NCI-H1930 (cell line): ENCODE measurements at places on chromosomes 5 and 9.

- no peak for DNase-seq
These were observed 69.9 kb upstream of the PLPP1 start for GRCh38 chr5:55604611-55605067.

- no peak for DNase-seq
These were observed 230.5 kb downstream of the ATPSCKMT start for GRCh38 chr5:10019236-10019635.

GRCh38 chr5:143514616-143515335 lies 111.3 kb upstream of the NR3C1 start:
- DNase-seq = no peak

DNA sequence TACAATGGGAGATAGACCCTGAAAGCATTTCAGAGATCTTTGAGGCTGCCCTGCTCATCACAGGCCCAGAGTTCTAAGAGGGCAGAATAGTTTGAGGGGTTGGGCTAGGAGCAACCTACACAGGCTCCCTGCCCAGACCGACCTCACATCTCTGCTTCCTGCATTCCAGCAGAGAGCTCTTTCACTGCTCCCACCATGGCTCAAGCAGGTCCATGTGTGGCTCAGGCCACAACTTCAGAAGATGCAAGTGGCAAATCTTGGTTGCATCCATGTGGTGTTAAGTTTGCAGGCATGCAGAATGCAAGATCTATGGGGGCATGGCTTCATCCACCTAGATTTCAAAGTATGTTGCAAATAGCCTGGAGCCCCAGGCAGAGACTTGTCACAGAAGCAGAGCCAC lies 39.0 kb downstream of the GDA start:
- no peak for DNase-seq

DNA sequence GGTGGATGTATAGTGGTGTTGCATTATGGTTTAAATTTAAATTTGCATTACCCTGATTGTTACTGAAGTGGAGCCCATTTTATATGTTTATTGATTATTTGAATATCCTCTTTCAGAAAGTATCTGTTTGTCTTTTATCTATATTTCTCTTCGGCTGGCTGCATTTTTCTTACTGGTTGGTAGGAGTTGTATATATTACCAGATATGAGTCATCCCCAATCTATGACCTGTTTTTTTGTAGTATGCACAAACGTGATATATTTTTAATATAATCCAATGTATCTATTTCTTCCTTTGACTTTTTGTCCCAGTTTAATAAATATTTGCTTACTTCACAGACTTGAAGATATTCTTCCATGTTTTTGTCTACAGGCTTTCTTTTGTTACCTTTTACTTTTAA lies 29.3 kb upstream of the CAMK4 start:
- DNase-seq = no peak

DNA sequence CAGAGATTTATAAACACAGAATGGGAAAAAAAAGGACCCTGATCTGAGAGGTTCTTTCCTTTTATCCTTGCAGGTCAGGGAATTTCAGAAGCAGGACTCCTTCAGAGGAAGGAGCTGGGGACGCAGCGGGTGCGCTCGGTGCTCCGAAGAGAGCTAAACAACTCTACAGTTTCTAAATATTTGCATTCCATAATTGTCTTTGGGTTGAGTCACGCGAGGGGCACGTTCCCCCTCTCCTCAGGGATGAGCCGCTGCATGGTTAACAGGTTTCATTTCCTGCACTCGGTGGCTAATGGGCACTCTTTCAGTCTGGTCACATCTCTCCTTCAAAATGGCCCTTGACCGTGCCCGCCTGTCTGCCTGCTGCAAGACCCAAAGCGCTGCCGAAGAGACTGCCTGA lies 165.0 kb upstream of the HMHB1 start:
- DNase-seq = peak; percentile 17

DNA sequence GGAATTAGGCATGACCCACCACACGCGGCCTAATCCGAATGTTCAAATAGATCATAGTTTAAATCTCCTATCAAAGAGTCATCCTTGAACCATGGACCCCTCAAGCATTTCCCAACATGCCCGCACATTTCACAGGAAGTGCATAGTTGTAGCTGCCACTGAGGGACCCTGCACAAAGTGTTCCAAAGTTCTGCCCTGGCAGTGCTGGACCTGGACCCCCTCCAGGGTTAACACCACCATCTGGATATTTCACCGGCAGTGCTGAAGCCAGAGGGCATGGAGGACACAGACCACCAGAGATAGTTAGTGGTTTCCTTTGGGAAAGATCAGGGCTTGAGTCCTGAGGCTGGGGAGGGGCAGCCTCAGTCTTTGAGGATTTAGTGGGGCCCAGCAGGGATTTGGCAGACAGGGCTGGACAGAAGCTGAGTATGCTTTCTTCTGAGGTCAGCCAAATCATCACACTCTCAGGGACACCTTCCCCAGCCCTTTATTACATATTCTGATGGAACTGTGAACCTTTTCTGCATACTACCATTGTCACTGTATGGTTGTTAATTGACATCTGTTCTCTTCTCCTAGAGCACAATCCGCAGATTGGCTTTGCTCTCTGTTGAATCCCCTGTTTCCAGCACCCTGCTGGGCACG lies 143.6 kb upstream of the EFNA5 start:
- DNase-seq = no peak

- DNase-seq = no peak
These were observed 25.0 kb downstream of the NDFIP1 start for GRCh38 chr5:142133330-142134206.

DNA sequence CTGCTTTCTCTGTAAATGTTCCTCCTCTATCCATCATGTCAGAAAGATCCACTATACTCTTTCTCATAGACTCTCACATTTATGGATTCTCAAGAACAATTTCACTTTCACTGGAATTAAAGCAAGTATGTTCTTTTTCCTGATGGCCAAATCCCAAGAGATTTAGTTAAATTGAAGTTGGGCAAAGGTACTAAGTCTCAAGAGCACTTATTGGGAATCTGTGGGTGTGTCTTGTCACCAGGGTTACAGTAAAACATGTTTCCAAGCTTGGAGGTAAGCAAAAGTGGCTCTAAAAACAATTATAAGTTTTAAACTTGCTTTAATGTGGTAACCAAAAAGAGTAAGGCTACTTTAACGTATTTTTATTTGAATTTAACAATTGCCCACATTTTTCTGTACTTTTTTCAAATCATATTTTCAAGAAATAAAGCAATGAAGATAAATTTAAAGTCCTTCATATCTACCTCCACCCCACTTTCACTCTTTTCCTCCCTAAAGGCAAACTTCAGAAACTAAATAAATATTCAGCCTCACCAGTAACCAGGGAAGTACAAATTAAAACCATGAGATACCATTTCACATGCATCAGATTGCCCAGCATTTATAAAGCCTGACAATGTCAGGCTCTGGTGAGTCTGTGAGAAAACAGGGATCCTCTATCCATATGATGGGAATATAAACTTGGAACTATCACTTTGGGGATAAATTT lies 387.4 kb downstream of the CETN3 start:
- no peak for DNase-seq

- DNase-seq = no peak
These were observed 379.7 kb downstream of the PSAT1 start for GRCh38 chr9:78676623-78677022.
